ENCODE measurements at places on chromosomes 3 and 15. TPM values are rescaled to one million over a fixed set of nuclear protein-coding genes. Genes with fewer than 3 reads are reported as not detected.

TLR9 gene
- not detected for total RNA-seq

CRABP1 gene
- total RNA-seq = 6.7 TPM

LHFPL4 gene
- total RNA-seq = not detected

SCG5 gene
- 0.67 TPM for total RNA-seq

KBTBD12 gene
- 0.28 TPM for total RNA-seq

RAB6B gene
- 49.2 TPM for total RNA-seq

GP9 gene
- total RNA-seq = not detected

RYK gene
- total RNA-seq = 82.7 TPM

STAC gene
- total RNA-seq = 18.8 TPM

SOX14 gene
- total RNA-seq = not detected

GRCh38 chr3:144085964-144086363 is 114.3 kb downstream of the DIPK2A start:
- DNase-seq = no peak

DNA sequence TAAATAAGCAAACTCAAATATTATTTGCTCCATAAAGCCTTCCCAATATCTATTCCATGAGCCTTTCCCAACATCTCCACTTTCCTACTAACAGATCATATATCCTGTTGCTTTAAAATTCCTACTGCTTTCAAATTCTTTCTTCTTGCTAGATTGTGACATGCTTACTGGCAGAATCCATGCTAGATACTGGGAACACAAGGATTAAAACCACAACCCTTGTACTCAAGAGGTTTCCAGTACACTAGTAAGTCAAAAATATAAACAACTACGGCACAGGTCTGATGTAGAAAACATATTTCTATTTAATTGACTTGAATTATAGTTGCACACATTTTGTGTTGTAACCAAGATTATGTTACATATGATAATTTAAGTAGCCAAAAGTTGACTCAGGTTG is 275.0 kb downstream of the ZBTB20 start:
- DNase-seq = no peak

DNA sequence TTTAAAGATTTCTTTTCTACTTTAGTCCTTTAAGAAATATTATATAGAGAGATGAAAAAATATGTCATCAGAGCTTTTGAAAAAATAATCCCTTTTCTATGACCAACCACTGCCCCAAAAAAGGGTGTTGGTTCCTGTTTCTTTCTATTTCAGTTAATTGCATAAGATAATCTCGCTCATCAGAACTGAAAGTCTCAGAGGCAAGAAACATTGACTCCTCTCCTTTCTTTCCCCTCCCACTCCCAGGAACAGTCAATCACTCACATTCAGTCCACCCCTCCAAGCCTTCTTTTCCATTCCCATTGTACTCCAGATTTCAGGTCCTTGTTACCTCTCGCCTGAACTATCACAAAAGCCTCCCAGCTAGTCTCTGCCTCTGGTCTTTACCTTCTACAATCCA is 153.7 kb upstream of the ABI3BP start:
- DNase-seq = no peak

DNA sequence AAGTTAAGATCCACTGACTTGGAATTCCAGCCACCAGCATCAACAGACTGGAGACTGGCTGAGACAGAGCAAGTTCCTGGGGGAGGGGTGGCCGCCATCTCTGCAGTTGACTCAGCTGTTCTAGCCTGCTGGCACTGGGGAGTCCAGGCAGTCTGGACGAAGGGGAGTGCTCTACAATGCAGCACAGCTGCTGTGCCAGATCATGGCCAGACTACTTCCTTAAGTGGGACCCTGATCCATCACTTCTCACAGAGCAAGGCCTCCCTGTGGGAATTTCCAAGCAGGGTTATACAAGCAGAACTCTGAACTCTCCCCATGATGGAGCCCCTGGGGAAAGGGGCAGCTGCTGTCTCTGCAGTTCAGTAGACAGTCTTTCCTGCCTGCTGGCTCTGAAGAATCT is 35.2 kb downstream of the PYGO1 start:
- no peak for DNase-seq

GRCh38 chr3:64441861-64442260 is 216.6 kb upstream of the PRICKLE2 start:
- DNase-seq = no peak

GRCh38 chr3:34102288-34102687 is 303.9 kb downstream of the PDCD6IP start:
- no peak for DNase-seq

- no peak for DNase-seq
Measured at GRCh38 chr15:91578511-91578910, 275.0 kb upstream of the SLCO3A1 start.

DNA sequence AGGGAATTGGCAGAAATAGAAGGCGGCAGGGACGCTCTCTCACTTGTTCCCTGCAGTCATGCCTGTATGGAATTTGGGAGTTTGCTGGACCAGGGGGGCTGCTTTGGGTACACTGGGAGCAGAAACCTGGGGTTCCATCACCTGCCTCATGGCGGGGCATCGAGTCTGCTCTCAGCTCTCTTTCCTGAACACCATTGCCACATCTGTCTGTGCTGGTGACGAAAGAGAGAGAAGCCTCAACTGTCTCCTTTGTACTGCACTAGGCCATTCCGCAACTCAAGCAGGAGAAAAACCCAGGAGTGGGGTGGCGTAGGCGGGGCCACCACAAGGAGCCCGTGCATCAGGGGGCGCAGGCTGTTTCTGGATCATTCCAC is 14.0 kb downstream of the TMEM158 start:
- DNase-seq = no peak

GRCh38 chr3:29334706-29335105 is 53.8 kb downstream of the RBMS3 start:
- DNase-seq = no peak

- DNase-seq = no peak
Measured at GRCh38 chr15:48102167-48102566, 18.6 kb upstream of the SLC24A5 start.

- no peak for DNase-seq
Measured at GRCh38 chr3:197820550-197821335, 29.7 kb downstream of the LRCH3 start.

DNA sequence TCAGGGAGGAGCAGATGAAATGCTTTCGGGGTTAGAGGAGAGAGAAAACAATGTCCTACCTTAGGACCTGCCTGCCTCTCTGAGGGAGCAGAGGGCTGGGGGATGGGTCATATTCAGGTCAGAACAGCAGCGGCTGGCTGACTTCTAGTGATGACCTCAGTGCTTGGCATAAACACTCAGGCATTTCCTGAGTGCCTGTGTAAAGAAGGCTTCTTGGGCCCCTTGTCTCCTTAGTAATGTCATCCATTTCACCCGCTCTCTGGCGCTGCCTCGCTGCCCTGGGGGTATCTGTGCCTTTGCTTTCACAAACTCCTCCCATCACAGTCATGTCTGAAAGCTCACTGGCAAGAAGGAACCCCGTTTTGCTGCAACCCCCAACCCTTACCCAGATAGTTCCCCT is 82.9 kb upstream of the GSK3B start:
- DNase-seq = no peak

- no peak for DNase-seq
Measured at GRCh38 chr3:52270252-52270754, 8.1 kb downstream of the WDR82 start.

- no peak for DNase-seq
Measured at GRCh38 chr3:78427303-78427702, 1340.5 kb downstream of the ROBO1 start.

DNA sequence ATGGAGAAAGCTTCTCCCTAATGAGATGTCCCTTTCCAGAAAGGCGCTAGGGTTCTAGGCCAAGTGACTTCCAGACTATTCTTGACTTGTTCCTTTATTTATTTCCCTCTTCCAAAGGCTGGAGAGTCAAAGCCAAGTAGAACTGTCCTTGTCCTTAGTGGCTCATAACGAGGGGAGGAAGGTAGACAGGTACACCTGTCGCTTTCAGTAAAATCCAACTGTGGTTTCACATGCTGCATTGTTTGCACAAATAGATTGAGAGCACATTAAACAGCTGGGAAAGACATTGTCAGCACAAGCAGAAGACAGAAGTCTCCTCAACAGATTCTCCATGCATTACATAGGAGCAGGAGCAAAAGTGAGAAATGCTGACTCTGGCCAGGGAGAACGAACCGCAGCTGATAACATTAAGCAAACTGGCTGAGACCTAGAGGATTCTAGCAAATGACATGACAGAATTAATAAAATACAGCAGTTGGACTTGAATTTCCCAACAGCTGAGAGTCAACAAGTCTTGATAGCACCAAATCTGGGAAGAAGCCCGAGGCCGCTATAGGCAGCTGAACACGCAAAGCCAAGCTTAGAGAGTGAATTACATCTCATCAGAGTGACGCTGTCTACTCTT is 227.7 kb downstream of the TLE3 start:
- DNase-seq = no peak

- DNase-seq = no peak
Measured at GRCh38 chr3:175018946-175019727, 160.0 kb downstream of the NAALADL2 start.

DNA sequence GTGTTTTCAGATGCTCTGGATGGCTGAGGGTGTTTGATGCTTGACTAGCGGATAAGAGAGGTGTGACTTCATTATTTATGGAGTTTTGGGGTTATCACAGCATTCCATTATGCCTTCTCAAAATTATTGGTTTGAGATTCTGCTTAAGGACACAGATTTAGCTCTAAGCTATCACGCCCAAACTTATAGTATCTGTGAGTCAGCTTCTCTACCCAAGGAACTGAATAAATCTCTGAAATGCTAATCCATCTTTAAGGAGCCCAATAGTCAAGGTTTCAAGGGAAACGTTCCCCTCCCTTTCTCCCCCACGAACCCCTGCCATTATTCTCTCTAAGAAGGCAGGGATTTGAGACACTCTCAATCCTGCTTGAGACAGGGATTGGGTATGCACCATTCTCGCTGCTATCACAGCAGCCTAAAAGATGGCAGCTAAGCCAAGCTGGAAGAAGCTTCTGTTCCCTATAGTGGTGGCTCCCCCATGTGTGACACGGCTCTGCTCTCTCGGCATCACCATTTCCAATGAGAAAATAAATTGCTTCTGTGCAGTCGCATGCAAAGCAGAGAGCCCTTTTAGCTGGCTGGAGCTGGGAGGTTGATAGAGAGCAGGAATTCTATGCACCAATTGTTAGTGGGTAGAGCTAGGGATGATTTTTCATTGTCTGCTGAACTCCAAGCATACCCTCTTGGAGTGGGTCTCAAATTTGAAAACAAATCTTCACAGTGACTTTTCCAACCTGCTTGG is 151.1 kb downstream of the IL20RB start:
- no peak for DNase-seq

DNA sequence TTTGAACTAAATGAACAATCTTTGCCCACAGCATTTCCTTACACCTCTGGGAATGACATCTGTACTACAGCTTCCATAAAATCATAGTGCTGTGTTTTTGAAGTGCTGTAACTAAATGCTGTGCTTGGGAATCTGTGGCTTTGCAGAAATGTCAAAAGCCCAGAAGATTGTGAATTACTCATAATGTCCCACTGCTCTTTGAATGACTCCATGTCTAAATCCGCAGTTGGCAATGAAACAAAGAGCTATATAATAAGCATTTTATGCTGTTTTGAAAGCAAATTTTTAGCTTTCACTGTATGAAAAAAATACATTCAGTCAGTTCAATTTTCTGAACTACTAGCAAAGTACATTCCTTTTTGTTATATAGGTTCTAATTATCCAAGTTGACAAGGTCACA is 88.6 kb upstream of the ADAMTS17 start:
- DNase-seq = no peak

DNA sequence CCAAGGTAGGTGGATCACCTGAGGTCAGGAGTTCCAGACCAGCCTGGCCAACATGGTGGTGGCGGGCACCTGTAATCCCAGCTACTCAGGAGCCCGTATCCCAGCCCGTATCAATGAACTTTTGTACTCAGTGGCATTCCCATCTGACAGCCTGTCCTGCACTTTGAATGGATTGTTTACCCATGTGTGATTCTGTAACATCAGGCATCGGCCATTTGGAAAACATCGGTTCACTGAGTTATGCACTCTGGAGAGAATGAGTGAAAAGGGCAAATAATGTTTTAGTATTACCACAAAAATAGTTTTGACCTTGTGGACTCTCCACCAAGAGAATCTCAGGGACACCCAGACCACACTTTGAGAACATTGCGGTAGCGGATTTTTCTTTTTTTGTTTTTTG is 13.6 kb downstream of the KLHL25 start:
- no peak for DNase-seq

- no peak for DNase-seq
Measured at GRCh38 chr3:11037241-11037873, 44.8 kb downstream of the SLC6A1 start.

- DNase-seq = no peak
Measured at GRCh38 chr3:99863588-99863987, 45.9 kb downstream of the CMSS1 start.

DNA sequence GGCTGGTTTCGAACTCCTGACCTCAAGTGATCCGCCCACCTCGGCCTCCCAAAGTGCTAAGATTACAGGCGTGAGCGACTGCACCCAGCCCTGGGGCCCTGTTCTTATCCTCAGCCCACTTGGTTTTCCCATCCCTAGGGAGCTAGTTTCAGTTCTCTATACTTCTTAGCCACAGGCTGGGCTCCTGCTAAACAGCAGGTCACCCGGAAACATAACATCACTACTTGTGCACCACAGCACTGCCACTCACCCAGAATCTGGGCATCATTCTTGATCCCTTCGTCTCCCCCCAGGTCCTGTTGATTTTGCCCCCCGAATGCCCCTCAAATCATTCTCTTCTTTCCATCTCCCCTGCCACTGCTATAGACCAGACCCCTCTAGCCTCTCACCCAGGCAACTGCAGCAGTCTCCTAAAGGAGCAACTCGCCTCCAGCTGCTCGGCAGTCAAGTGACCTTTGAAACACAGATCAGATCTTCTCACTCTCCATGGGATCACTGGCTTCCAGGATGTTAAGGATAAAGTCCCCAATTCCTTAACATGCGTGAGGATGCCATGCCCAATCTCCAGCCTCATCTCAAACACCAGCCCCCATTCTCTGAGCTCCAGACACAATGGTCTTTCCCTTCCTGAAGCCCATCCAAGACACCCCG is 5.6 kb upstream of the AP3S2 start:
- no peak for DNase-seq

GRCh38 chr3:188789251-188789650 is 382.5 kb upstream of the TPRG1 start:
- DNase-seq = no peak

DNA sequence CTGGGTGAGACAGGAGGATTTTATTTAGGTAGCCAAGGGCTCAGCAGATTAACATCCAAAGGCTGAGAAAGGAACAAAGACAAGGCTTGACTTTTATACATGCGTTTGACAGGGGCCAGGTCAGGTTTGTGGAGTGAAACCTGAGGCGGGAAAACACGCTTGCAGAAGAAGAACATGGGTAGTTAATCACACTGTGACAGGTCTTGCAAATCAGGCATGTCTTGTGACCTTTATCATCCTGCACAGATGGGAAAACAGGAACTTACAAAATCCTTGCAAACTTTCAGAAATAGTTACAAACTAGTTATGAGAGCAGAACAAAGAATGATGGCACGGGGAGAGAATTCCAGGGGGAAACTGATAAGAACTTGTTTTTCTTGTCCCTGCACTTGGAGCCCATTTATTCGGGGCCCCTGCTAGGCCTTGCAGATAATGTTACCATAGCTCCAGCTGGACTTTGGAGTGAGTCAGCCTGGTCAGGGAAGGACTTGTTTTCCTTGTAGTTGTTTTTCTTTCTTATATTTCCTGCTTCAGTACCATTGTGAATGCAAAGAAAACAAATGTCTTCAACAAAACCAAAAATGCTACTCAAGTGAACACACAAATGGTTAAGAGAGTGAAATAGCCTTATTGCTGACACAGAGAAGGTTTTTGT is 965.9 kb upstream of the ROBO1 start:
- no peak for DNase-seq

Data from Panc1 (cell line).